ENCODE measurements at places on chromosomes 5 and 9.

- no peak for DNase-seq
Measured at GRCh38 chr5:17019324-17019723, 83.2 kb upstream of the MYO10 start.

- DNase-seq: peak; percentile 43
Measured at GRCh38 chr9:37082214-37082765, 38.1 kb upstream of the ZCCHC7 start.

GRCh38 chr9:108838017-108838416, 17.8 kb downstream of the ACTL7B start:
- no peak for DNase-seq

- DNase-seq: no peak
Measured at GRCh38 chr9:108802967-108803366, 52.8 kb downstream of the ACTL7B start.

DNA sequence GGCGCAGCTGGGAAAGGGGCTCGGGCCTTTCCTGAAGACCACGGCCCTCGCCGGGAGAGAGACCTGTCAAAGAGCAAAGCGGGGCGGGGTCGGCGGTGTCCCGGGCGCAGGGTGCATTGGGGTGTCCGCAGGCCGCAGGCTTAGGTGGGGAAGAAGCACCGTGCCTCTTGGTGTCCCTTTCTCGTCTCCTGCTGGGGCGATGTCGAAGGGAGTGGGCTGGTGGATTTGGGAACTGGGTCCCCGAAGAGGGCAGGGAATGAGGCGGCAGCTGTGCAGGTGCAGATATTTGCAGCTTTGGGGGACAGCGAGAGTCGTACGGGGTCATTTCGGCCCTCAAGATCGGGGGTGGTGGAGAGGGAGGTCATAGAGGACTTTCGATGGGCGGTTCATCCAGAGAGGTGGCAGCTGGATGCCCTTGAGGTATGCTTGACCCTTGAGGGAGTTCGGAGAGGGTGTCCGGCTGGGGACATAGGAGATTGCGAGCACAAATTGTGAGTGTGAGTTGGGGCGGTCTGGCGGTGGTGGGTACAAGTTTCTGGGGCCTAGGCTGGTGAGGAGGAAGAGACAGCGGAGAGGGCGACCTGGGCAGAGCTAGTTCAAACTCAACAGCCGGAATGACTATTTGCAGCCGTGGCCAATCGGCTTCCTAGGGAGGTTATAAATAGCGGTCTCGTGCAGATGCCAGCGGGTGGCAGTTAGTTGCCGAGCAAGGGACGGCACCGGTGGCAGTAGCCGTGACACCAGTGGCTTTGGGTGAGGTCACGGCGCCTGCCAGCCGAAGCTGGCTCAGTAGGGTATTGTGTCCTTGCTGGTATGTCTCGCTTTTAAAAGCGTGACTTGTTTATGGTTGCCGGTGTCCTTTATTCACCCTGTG, 601 bp downstream of the NNT start:
- DNase-seq: no peak

GRCh38 chr9:8030095-8030494, 230.5 kb upstream of the DMAC1 start:
- DNase-seq: peak; percentile 51

DNA sequence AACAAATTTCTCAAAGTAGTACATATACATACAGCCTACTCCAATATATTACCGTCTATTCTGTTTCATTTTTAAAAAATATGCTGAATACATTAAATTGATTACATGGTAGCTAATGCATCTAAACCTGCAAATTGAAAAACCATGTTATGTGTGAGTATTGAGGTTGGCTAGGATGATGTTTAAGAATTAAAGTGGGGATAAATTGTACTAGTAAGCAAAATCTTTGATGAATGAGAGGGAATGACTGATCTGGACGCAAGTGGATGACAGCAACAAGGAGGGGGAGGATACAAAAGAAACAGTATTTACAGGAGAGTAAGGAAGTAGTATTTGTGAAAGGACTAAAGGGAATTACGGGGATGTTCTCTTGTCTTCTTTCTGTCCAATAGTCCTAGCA, 37.4 kb downstream of the RAD50 start:
- DNase-seq: no peak

DNA sequence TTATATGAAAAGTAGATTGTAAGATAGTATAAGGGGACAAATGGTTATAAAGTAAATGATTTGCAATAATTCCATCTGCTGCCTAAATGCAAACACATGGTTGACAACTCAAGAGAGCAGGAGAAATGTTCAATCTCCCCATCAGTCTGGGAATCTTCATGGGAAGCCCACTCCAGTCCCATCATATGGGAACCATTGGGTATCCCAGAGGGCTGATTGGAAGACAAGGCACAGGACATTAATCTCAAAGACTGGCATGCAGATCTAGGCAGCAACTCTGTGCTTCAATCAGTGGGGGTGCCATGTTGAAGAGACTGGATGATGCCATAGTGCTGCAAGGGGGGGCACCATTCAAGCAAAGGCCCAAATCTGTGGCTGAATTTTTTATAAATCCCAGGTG, 193.1 kb upstream of the PDE4D start:
- no peak for DNase-seq

DNA sequence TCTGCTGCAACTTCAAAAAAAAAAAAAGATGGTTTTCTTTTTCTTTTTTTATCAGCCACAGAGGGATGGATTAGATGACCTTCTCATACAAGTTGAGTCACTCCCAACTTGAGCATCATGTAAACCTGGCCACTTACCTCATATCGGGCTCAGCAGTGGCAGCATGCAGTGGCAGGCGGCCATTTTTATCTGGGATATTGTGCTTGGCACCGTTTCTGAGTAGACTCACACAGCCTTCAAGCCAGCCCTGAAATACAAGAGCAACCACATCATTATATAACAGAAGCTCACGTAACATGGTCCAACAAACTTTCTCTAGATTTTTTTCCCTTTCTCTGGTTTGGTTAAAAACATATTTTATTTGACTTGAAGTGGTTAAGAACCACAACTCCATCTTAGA, 62.6 kb downstream of the ANKRD55 start:
- DNase-seq: no peak

GRCh38 chr9:99592834-99593574, 228.7 kb upstream of the NR4A3 start:
- no peak for DNase-seq

DNA sequence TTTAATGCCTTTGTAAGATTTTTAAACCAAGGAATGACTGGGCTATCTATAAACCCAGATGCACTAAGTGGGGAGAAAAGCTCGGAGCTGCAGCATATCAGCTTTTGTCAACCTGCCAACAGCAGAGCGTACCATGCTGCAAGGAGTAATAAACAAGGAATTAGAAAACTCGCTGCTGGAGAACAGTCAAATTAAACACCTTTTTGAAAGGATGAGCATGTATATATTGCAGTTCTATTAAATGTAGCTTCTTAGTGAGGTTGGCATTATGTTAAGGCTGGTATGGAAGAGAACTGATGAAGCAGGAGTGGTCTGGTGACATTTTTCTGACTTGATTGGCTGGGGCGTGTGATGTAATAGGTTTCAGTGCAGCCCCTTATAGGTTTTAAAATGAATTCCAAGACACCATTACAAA, 74.7 kb downstream of the PIK3R1 start:
- DNase-seq: no peak

DNA sequence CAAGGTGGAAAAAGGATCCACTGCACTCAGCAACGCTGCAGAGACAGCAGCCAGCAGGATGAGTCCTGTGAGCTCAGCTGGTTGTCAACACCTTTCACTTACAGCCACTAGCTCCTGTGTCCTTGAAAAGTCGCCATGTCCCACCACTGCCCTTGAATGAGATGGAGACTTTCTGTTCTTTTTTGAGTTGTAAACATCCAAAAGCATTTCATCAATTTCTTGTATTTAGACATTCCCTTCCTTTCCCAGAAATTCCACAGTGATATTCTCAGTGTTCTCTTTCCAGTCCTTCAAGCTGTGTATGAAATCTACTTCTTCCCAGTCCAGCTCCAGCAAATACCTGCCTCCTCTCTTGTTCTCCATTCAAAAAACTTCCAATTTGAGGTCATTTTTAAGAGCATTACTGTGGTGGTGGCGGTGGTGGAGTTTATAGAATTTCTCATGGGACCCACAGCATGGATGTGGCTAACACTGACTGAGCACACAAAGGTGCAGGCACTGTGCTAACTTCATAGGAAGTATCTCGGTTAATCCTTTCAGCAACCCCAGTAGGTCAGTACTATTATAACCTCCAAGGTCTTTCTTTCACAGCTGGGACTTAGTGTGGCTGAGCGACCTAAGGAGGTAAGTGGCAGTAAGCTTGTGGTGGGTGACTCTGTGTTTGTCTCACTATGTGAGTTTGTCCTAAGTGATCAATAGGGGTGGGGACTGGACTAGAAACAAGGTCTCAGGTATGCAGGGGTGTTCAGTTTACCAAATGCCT, 15.0 kb upstream of the GPX3 start:
- no peak for DNase-seq

- DNase-seq: no peak
Measured at GRCh38 chr9:13487498-13487897, 208.0 kb upstream of the MPDZ start.

DNA sequence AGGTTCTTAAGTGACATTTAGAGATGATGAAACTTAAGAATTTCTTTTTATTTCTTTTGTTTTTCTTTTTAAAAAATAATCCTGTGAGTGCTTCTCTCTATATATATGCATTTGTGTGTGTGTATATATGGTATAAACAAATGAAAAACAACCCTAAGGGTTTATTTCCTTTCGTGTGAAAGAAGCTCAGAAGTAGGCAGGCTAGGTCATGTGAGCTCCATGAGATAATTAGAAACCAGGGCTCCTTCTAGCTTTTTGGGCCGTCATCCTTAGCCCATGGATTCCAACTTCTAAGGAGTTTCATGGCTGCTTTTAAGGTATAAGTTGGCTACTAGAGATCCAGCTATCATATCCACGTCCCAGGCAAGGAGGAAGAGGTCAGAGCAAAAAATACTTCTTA, 11.2 kb downstream of the C9orf43 start:
- no peak for DNase-seq

DNA sequence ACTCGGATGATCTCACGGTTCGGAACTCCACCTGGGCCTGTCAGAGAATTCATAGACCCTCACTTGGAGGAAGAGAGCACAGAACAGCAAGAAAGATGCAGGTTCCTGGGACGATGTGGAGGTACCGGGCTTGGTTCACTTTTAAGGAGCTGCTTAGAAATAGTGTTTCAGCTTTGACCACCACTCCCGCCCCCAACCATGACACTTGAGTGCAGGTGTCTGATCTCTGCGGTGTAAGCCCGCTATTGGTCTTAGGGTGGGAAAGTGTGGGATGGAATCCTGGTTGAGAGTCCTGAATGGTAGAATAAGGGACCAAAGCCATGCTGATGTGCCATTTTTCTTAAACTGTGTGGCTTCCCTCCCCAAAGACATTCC, 97.2 kb upstream of the LMX1B start:
- no peak for DNase-seq

DNA sequence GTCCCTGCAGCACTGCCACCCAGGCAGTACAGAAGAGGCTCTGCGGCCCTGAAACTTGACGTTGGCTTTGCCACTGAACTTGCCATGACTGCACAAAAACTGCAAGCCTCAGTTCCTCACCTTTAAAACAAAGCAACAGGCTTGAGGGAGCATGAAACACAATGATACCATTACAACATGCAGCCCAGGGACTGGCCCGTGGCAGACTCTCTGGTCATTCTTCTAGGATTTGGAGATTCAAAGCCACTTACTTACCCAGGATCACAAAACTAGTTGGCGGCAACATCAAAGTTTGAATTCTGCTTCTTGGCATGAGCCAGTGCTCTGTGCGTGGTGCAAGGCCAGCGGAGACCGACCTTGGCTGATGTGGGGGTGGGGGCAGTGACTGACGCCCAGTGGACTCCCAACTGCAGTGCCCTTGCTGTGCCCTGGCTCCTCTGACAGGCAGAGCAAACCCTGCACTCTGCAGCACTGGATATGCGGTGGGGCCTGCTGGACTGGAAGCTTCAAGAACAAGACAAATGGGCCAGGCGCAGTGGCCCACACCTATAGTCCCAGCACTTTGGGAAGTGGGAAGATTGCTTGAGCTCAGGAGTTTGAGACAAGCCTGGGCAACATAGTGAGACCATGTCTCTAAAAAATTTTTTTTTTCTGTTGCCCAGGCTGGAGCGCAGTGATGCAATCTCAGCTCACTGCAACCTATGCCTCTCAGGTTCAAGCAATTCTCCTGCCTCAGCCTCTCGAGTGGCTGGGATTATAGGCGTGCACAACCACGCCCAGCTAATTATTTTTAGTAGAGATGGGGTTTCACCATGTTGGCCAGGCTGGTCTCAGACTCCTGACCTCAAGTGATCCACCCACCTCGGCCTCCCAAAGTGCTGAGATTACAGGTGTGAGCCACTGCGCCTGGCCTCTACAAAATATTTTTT, 18.9 kb downstream of the SQSTM1 start:
- no peak for DNase-seq

DNA sequence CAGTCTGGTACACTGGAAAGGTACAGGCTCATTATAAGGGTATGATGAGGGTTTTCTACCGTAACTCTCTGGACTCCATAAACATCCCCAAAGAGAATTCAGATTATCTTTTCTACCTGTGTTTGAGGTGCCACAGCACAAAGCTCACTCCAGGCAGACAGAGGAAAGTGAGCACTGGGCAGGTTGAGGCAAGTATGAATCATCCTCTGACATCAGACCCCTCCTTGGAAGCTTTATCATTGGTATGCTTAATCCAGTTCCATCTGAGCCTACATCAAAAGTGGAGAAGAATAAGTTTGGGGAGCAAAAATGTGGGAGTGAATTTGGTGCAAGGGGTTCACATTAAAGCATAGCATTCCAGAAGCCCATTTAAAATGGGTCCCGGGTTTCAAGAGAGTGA, 21.7 kb downstream of the C9orf152 start:
- DNase-seq: no peak

GRCh38 chr5:61081741-61082140, 80.5 kb downstream of the SMIM15 start:
- no peak for DNase-seq

DNA sequence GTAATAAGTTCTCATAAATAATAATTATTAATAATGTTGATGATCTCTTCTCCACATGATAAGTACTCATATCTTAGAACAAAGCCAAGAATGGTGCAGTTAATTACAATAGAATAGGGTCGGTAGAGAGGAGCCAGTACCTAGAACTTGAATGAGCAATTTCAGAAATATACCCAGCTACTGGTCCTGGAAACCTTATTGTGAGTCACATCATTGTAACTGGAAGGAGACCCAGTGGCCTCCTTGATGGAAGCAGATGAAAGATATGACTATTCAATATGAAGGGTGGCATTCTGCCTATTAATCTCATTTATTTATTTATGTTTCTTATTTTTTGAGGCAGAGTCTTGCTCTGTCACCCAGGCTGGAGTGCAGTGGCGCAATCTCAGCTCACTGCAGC, 37.7 kb upstream of the SHOC1 start:
- no peak for DNase-seq
